Trophoblast cell (in vitro differentiated cells and primary cell): ENCODE measurements at places on chromosomes 6 and 20.
A peak's percentile ranks its signal among the peaks of the same experiment; 100 is the strongest.

- no peak for DNase-seq
Measured at GRCh38 chr6:94414041-94414440, 994.7 kb upstream of the EPHA7 start.

DNA sequence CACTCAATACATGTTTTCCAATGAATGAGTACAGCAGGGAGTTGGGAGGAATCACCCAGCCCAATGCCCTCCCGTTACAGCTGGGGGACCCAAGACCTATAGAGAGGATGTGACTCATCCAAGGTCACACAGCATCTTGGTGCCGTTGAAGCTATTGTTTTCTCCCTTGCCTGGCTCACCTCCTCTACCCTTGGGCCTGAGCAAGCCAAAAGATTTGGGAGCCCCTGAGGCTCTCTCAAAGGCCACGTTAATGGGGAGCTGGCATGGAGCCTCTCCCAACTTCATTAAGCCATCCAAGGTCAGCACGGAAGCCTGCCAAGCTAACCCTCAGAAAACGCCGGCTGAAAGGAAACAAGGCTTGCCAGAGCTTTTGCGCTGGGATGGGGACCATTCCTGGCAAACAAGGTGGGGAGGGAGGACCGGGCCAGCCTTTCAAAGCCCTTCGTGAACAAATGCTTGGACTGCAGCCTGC is 30.4 kb downstream of the KCNB1 start:
- DNase-seq = no peak

DNA sequence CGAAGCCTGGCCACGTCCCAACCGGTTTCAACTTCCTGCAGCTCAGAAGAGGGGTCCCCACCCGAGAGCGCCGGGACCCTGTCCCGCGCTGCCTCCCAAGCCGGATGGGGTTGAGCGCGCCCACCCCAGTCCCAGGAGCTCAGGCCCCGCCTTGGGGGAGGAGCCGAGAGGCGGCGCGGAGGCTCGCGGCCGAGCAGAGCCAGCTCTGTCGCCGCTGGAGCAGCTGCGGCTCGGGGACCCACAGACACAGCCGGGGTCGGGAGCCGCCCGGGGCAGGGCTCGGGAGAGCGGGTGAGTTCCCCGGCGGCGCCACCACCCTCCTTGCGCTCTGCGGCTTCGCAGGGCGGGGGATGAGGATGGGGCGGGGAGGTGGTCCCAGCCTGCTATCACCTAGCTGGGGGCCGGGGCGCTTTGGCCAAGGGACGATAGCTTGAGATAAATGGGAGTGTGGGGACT is at the start of gene PPP1R16B:
Gene PPP1R16B (plus strand): TSS at position 196 of the 456 bp plus-strand sequence. CDS start 30,229 bp downstream, outside the sequence.
- DNase-seq = peak; percentile 9

DNA sequence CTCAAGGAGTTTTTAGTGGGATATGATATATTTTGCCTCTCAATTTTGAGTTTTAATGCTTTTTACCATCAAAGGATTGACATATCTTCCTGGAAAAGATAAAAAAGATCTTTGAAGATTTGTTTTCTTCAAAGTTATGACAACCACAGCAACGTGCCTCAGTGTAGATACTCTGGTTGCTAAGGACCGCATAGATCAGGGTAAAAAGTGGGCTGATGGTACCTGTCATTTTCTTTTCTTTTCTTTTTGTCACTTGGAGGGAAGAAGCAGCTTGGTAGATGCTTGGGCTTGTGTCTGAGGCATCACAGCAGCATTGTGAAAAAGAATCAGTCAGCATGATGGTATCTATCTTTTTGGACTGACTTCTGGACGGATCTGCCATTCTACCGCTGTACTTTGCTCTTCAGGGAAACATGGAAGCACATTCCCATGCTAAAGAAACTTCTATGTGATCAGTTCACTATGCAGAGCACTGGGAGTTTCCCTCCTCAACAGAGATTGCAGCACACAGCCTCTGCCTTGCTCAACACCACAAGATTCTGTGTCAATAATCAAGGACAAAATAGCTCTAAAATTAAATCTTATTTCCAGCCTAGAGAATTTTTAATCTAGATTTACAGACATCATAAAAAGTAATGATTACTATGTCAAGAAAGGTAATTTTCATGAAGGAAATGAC is 54.8 kb upstream of the SGK1 start:
- DNase-seq = no peak

DNA sequence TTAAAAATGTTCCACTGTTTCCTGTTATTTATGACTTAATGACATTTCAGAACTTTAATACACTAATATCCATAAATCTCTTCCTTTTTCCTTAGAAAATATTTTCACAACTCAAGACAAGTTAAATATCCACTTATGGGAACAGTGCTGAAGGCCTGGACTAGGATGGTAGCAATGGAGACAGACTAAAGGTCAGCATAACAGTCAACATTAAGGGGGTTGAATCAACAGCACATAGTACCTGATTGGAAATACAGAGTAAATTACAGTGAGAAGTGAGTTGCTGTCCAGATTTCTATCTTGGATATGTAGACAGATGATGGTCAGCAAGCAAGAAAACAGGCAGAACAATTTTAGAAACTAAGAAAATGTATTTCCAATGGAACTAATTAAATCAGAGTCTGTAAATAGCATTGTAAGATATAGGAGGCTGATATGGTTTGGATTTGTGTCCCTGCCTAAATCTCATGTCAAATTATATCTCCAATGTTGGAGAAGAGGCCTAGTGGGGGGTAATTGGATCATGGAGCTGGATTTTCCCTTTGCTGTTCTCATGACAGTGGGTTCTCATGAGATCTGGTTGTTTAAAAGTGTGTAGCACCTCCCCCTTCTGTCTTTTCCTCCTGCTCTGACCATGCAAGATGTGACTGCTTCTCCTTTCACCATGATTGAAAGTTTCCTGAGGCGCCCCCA is 682.7 kb downstream of the MAFB start:
- no peak for DNase-seq

- no peak for DNase-seq
Measured at GRCh38 chr6:146183831-146184230, 155.0 kb downstream of the GRM1 start.

DNA sequence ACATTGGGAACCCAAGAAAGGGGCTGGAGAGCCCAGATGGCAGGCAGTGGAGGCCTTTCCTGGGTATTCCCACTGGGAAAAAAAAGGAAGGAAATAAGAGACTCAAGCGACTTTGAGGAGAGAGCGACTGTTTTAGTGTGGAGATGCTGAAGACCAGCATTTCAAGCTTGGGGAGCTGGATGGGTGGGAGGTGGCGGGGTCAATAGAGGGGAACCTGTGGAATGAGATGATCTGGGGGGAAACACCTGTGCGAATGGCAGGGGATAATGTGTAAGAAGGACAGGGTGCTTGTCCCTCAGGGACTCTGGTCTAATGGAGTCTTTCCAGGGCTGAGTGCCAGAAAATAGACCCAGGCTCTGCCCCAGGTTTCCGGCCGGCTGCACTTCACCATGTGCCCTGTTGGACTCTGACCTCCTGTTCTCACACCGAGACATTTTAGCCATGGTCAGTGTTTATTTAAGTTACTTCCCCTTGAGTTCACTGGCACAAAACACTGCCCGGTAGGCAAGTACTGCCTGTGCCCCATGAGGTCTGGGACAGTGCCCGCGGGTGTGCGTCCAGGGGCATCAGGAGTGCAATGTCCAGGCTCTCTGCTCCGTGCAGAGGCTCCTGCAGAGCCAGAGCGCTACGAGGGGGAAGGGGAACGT is 50.4 kb upstream of the NKX2-2 start:
- DNase-seq = no peak

GRCh38 chr20:50678169-50678898 is 13.0 kb downstream of the RIPOR3 start:
- DNase-seq = no peak

- no peak for DNase-seq
Measured at GRCh38 chr6:142265476-142265875, 36.3 kb upstream of the ADGRG6 start.

DNA sequence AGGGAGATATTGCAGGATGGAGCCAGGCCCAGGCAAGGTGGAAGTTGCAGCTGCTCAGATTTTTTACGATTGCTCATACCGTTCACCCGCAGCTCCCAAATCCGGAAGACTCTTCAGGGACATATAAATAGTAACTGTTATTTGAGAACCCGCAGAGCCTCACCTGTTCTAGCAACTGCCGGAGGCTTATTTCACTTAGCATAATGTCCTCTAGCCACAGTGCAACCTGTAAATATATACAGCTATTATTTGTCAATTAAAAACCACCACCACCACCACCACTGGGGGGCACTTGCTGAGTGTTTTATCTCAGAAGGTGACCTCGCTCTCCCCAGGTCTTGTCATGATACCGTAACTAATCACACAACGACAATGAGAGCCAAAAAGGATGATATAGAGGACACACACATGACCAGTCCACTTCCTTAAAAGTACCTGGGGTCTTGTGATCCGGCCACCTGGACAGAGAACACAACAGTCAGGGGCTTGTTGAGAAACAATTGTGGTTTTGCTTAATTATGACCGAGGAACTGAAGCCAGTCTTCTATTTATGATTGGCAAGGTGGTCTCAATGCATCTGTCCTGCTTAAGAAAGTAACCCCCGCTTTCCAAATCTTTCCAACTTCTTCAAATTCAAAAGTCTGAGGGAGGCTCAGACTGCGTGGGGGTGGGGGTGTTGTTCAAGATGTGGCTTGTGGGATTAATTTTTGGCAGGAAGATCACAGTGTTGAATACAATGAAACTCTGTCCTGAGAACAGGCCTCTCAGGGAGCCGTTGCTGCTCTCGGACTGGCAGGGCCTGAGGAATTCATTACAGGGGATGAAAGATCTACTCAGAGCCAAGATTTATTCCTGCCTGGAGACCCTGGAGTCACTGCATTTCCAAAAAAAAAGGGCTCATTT is 107.7 kb upstream of the PRND start:
- peak; percentile 48 for DNase-seq

GRCh38 chr6:169439710-169440109 is 186.1 kb upstream of the THBS2 start:
- no peak for DNase-seq

GRCh38 chr6:135412761-135413160 is 84.8 kb downstream of the AHI1 start:
- DNase-seq = no peak

DNA sequence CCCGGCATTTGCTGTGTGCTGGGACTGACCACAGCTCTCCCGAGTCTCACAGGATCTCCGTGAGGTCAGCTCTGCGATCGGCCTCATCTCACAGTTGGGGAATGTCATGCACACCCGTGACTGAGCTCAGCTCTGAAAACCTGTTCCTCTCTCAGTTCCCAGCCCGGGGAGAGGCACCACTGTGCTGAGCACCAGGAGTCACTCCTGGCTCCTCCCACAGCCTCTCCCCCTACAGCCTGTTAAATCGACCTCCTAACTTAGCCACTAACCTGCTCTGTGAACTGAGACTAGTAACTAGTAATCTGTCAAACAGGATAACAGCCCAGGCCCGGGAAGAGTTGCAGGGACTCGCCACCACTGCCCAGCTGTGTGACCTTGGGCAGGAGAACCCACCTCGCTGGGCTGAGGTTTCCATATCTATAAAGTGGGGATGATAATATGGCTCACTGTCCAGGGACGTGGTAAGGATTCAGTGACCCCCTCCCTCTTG is 20.1 kb upstream of the NOL4L start:
- peak; percentile 35 for DNase-seq

DNA sequence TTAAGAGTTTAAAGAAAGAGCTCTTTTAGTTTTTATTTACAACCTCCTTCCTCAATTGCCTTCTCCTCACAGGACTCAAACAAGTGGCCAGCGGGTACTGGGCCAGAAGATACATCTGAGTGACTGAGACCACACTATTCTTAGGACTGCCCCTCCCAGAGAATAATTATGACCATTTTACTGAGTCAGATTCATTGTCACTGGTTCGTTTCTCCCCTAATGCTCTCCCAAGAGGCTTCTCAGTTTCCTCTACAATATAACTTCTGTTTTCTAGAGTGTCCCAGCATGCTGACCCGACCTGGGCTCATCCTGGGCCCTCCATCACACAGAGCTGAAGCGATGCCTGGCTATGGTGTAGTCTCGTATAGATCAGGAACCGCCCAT is 279.9 kb downstream of the CD83 start:
- DNase-seq = no peak

GRCh38 chr6:46509981-46510510 is 18.8 kb upstream of the RCAN2 start:
- no peak for DNase-seq

GRCh38 chr20:15220009-15220656 is 882.7 kb upstream of the FLRT3 start:
- no peak for DNase-seq

DNA sequence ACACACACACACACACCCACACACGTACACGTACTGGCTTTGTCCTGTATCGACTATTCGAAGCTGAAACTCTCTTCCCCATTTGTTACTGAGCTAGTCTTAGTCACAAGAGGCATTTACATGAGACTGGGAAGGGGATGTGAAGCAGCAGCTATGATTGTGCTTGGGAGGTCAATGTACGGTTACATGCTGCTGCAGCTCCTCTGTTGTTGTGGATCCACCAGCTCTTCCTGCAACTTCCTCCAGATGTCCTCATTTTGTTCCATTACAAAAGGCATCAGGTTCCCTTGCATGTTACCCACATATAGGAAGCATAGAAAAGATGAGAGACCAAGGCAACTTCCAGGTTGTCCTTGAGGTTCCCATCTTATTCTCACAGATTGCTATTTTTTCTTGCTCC is 612.4 kb upstream of the IMPG1 start:
- DNase-seq = no peak

DNA sequence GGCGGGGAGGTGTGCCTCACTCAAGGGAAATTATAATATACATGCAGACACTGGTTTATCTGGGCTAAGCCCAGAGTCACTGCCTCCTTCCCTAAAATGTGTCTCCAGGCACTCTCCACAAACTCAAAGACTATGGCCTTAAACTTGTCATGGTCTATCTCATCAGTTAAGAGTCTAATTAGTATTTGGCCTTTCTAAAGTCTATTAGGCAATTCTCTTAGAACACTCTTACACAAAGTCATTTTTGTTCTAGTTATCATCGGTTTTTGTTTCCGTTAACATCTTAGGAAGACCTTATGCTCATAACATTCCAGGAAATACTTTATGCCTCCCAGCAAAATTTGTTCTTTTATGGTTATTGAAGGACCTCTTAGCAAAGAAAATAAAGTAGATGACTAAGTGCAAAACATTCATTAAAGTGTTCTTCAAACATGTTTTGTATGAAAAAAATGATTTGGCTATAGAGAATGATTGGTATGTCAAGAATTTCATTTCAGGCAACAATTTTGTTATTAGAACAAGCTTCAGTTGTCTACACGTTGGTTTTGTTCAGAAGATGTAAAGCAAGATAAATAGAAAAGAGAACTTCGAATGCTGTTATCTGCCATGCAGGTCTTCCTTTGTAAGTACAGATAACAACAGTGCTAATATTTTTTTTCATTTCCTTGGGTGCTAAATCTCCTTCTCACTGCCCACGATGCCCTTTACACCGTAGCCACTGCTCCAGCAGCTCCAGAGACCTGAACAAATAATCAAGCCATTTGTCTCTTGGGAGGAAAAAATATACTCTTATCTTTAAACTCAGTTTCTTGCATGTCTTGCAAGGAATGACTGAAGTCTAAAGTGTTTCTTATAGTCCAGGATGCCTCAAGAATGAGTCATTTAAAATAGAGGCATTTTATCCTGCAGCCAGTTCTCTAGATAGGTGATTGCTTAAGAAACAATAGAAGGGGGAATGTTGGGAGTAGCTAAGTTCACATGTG is 170.4 kb downstream of the HTR1B start:
- peak; percentile 2 for DNase-seq

- no peak for DNase-seq
Measured at GRCh38 chr6:45474376-45474775, 96.6 kb upstream of the SUPT3H start.

GRCh38 chr20:63264000-63264399 is 8.6 kb upstream of the ARFGAP1 start:
- no peak for DNase-seq

GRCh38 chr6:167881327-167881726 is 54.6 kb downstream of the AFDN start:
- no peak for DNase-seq
